ENCODE measurements at places on chromosomes 2 and 18. TPM values are rescaled to one million over a fixed set of nuclear protein-coding genes. Genes with fewer than 3 reads are reported as not detected.

DNA sequence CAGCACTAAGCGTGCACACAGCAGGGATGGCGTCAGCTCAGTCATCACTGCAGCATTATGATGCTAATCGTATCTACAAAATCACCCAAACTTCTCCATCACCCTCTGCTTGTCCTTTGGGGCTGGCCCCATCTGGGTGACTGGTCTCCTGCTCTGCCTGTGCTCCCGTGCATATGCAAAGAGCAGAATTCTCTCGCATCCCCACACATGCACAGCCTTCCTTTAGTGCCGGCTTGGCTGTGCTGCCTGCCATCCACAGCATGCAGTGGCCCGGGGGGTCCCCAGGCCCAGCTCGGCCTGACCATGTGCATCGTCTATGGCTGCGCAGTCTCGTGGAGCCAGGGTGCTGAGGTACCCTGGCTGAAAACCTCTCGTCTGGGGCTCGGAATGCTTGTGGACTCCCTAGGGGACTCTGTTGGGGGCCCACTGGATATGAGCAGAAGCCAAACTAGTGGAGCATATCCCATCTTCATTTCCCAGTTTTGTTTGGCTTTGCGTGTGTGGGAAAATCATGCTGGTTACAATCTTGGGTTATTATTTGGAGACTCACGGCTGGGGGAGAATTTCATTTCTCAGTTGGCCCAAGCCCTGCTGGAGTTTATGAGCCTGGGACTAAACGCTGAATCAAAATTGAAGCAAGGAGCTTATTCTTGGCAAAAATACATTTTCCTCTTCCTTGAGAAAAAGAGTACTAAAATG is 70.9 kb upstream of the HS6ST1 start:
- no peak for DNase-seq

DNA sequence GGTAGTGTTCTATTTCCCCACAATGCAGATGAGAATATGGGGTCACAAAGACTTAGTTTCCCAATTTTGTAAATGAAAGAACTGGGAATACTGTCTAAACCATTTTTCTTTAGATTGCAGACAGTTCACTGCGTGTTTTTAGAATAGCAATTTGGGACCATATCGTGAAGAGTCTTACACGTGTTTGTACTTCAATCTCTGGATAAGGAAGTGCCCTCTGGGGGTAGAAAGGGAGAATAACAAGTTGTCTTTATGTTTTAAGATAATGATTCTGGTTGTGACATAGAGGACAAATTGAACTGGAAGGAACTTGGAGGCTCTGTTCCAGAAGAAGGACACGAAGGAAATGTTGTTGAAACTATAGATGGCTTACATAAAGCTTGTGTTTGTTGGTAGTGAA is 457.7 kb downstream of the CBLN2 start:
- DNase-seq, result no peak

- DNase-seq, result no peak
Observed at GRCh38 chr2:237998530-237998929, 31.7 kb downstream of the UBE2F start.

EDAR gene
- not detected for total RNA-seq

DNA sequence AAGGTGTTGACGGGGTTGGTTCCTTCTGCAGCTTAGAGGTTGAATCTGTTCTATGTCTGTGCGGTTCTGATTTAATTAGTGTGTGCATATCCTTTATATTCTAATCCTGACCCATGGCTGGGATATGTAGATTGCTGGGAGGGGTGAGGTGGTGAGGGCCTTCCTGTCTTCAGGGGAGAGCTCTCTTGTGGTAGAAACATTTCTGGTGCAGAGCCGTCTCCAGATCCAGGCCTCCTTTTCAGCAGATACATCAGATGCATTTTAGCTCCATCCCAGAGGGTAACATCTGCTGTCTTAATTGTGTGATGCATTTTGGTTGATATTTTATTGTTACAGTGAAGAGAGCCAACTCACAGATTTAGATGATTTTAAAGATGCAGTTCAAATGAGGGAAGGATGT is 227.8 kb downstream of the AGAP1 start:
- DNase-seq, result no peak

DNA sequence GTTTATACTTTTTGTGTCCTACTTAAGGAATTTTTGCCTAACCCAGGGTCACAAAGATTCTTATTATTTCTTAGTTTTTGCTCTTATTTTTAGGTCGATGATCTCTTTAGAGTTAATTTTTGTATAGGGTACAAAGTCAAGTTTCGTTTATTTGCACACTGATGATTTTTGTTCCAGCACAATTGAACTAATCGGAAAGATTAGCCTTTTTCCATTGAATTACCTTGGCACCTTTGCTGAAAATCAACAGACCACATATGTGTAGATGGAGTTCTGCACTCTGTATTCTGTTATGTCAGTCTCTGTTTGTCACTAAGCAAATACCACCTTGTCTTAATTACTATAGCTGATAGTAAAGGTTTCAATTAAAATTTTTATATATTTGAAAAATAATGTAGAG is 18.7 kb downstream of the EML4 start:
- no peak for DNase-seq

DNA sequence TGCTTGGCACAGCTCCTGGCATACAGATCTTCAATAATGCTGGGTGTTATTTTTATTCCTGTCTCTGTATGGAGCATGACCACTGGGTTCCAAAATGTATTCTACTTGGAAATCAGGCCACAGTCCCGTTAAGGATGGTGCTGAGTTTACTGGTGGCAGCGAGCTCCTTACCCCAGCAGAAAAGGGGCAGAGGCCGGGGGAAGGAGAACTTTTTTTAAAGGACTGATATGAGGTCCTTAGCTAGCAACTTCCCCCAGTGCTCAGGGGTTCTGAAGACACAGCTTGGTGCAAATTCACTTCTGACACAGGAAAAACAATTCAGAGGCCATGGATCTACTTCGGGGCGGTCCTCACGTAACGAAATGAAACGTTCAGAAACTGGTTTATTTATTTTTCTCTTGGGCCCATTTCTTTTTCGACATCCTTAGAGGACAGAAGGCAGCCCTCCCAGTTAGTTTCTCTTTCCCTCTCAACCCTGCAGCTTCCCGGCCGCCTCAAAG is 872 bp downstream of the RDH14 start:
- no peak for DNase-seq
